Spinal cord (tissue), 10 donors: ENCODE measurements at places on chromosomes 2 and 18. TPM values are rescaled to one million over a fixed set of nuclear protein-coding genes. Genes with fewer than 3 reads are reported as not detected.

DNA sequence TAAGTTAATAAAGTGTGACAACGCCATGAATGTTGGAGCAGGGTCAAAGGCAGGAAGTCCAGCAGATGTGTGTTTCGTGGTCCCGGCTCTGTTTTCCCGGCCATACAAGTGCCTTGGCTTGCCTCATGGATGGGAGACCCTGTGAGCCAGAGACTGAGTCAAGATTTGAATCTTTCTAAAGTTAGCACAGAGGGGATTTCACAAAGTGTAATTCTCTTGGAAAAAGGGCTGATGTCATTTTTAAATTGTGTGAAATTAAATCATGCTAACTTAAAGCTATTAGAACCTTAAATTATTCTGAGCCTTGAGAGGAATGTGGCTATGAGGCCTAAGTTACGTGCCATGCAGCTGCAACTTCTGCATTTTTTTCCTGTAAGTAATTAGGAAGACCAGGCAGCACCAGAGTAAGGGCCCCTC is 38.3 kb upstream of the RALBP1 start:
- DNase-seq = no peak

DNA sequence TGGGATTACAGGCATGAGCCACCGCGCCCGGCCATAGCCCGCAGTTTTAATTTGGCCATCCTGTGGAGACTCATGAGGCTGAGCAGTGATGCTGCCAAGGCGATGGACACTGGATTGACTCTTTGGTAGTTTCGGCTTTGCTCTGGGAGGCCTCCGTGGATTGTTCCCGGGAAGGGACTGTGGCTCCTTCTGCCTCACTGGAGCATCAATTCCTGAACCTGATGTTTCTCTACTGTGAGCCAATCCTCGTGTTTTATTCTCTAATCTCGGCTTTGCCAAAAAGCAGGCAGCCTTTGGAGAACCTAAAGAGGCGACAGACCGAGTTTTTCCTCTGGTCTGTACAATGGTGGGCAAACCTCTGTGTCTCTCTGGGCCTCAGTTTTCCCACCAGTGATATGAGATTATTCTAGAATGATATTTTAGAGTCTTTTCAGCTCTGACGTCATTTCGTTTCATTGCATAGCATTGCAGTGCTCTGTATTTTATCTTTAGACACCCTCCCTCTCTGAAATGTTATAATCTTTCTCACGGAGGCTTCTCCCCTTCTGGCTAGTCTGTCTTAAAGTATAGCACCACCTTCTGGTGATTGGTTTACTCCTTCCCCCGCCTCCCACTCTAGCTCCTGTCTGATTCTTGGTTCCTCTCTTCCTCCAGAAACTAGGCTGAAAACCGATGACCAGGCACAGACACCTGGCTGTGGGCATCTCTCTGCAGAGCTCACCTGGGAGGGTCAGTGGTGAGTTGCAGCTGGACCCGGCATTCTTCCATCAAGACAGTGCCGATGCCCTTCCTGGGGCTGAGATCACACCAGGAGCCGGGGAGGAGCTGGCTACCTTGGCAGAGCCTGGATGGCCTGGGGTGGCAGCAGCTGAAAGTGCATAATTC is 341.3 kb downstream of the MYCN start:
- DNase-seq = no peak

DNA sequence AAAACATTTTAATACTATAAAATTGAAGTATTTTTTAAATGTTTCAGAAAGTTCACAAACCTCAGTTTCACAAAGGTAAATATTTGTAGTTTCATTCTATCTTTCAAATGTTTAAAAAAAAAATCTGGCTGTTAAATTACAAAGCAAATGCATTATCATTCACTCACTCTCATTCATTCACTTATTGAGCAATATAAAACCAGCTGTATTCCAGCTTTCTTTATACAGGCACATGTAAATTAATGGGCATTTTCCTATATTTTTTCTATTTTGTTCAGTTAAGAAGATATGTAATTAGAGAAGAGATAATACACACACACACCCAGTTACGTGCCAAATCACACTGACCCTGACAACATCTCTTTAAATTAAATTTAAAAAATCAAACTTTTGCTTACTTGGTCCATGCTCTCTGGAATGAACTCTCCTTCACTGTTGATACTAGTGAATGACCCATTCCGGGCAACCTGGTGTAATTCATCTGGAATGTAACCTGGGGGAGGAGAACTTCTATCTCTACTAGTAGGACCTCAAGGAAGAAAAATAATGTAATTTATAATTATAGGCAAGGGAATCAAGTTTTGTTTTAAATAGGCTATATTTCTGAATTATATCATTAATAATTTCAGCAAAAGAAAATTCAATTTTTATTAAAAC is 32.5 kb upstream of the ERCC3 start:
- DNase-seq = no peak

- no peak for DNase-seq
Measured at GRCh38 chr2:44429034-44429433, 67.3 kb downstream of the CAMKMT start.

POTEJ gene
- not detected for polyA plus RNA-seq

GKN1 gene
- polyA plus RNA-seq = not detected

MATN3 gene
- polyA plus RNA-seq = 3.9 TPM
